ENCODE measurements at places on chromosomes 5 and 9. TPM values are rescaled to one million over a fixed set of nuclear protein-coding genes. Genes with fewer than 3 reads are reported as not detected.

DNA sequence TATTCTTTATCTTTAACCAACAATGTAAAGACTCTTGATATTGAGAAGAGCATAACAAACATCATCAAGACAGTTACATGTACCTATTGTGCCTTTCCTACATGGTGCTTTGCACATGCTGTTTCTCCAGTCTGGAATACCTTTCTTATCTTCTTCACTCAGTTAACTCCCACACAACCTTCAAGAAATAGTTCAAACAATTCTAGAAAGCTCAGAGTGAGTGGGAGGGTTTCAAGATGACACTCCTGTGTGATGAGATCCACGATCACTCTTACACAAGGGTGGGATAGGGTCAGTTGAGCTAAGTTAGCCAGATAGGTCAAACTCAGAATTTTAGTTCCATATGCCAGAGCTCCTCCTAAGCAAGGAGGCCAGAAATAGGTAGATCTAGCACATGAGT is 915.5 kb downstream of the NR2F1-AS1 start:
- DNase-seq = no peak

GRCh38 chr5:180194410-180195345 is 14.3 kb downstream of the RASGEF1C start:
- no peak for DNase-seq

- no peak for DNase-seq
These were observed 294.7 kb upstream of the SLC30A5 start for GRCh38 chr5:68798877-68799843.

DNA sequence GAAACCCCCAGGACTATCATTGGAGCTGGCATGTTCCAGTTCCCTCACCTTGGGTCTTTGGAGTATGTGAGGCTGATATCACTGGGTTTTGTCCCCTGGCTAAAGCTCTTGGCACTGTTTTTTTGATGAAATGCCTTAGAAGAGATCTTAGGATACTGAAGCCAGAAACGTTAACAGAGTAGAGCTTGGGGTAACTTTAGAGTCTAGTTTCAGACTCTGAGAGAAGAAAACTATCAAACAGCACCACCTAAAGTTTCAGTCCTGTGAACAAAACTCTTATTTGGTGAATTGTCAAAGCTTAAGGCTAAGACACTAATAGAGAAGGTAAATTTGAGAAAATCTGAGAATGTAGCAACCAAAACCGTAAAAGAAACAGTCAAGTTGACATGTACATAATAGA is 111.7 kb upstream of the PUM3 start:
- no peak for DNase-seq

DNA sequence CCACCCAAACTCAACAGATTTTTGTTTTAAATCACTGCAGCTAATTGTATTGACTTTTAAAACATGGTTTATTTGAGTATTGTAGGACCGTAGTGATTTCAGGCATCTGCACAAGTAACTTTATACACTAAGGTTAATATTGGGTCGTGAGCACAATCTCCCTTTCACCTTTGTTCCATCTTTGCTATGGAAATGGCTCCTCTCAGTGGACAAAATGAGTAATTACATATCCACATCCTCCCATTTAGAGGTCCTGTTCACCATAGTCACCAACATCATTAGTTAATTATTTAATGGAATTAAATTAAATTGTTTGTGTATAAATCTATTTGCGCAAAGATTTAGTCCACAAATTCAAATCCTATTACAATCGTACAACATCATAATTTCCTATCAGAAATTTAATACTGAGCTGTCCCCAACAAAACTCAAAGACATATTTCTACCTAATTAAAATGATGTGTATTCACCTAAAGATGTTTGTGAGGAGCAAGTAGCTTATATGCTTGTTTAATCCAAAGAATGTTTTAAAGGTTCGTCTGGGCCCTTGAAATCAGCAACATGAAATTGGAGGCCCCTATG is 173.0 kb upstream of the DAPK1 start:
- peak; percentile 34 for DNase-seq

DNA sequence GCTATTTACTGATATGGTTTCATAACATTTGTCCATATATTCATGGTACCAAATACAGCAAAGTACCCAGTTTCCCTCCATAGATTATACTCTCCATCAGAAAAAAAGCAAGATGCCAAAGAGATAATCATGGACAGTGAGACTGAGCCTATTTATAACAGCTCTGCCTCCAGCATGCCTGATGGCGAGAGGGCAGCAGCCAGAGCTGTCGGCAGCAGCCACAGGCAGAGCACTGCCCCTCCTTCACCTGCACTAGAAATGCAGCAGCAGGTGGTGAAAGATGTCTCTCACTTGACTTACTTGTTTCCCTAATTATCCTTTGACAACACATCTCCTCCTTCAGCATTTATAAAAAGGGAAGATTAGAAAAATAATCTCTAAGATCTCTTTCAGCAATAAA is 32.4 kb downstream of the CTNNAL1 start:
- DNase-seq = no peak

- DNase-seq = no peak
These were observed 134.6 kb downstream of the TENT4A start for GRCh38 chr5:6847870-6848269.

GRCh38 chr9:128084746-128085145 is 16.7 kb downstream of the SLC25A25 start:
- DNase-seq = no peak

Gene ENTPD2
- polyA plus RNA-seq = 9.9 TPM

Gene SWI5
- 21.6 TPM for polyA plus RNA-seq

Gene SPINK7
- 0.06 TPM for polyA plus RNA-seq

Gene ZBED3
- 16.6 TPM for polyA plus RNA-seq

Gene MAMDC2
- polyA plus RNA-seq = 7.9 TPM

Gene EQTN
- 0.34 TPM for polyA plus RNA-seq

Gene ANKRD31
- polyA plus RNA-seq = 0.21 TPM
